Heart right ventricle (tissue), 16 donors: ENCODE measurements at places on chromosomes 2 and 18. TPM values are rescaled to one million over a fixed set of nuclear protein-coding genes. Genes with fewer than 3 reads are reported as not detected.

IL36G gene
- not detected for total RNA-seq

AKAIN1 gene
- total RNA-seq: not detected

- DNase-seq: no peak
These were observed 765 bp upstream of the ING5 start for GRCh38 chr2:241701149-241701398.

GRCh38 chr2:84694088-84694622, 177.9 kb downstream of the DNAH6 start:
- DNase-seq: no peak

MC4R gene
- not detected for total RNA-seq

ALK gene
- total RNA-seq: not detected

TMEM37 gene
- 2.5 TPM for total RNA-seq

PUM2 gene
- 75.5 TPM for total RNA-seq
